ENCODE measurements at places on chromosomes 6 and 20.

- no peak for DNase-seq
Measured at GRCh38 chr6:20234136-20234535, 21.9 kb upstream of the MBOAT1 start.

DNA sequence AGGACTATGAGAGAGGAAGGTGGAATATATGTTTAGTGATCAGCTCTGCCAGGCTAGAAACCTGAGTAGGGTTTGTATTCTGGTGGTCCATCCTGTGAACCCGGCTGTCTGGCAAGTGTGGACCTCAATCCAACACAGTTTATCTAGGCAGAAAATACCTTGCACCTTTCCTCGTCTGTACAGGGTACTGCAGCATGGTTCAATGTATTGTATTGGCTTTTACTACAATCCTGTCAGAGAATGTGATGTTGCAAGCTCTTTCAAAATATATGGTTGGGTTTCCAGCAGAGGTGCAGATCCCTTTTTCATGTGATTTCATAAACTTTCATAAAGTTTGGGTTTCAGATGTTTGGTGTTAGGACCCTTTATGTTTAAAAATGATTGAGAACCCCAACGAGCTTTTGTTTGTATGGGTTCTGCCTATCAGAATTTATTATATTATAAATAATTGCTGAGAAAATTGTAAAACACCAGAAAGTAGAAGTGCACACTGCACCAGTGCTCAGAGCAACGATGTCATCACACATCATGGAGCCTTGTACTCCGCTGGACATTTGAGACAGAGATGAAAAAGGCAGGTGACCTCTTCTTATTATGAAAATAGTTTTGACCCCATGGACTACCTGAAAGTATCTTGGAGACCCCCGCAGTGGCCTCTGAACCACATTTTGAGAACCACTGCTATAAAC lies 106.6 kb downstream of the RTN4IP1 start:
- DNase-seq, result no peak

DNA sequence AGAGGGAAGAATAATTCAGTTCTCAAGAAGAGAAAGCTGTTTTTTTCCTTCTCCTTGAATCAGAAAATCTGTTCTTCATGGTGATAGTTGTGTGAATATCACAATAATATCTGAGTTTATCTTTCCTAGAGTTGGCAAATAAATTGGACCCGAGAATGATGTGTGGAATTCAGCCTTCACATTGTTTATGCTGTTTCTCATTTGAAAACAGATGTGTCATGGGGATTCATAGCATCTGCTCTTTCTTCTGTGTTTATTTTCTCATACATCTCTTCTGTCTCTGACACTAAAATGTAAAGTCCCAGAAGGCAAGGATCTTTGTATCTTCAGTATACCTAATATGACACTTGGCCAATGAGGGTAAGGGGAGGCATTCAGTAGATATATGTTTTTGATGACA lies 103.6 kb upstream of the SGK1 start:
- DNase-seq, result no peak

DNA sequence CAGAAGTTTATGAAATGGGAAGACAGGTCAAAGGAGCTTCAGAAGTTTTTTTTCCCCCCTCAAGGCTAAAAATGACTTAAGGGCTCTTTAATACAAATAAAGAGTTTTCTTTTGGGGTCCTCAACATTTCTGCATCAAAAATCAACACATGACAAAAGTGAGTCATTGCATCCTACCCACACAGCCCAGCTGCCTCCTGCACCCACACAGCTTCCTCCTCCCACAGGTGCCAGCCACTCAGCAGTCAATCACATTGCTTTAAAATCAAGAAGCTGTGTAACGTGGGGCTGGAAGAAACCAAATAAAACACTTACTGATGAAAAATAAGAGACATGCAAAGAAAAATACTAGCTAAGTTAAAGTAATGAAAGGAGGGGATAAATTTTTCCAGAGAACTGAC lies 68.5 kb downstream of the MAP3K5 start:
- DNase-seq, result peak; percentile 34

DNA sequence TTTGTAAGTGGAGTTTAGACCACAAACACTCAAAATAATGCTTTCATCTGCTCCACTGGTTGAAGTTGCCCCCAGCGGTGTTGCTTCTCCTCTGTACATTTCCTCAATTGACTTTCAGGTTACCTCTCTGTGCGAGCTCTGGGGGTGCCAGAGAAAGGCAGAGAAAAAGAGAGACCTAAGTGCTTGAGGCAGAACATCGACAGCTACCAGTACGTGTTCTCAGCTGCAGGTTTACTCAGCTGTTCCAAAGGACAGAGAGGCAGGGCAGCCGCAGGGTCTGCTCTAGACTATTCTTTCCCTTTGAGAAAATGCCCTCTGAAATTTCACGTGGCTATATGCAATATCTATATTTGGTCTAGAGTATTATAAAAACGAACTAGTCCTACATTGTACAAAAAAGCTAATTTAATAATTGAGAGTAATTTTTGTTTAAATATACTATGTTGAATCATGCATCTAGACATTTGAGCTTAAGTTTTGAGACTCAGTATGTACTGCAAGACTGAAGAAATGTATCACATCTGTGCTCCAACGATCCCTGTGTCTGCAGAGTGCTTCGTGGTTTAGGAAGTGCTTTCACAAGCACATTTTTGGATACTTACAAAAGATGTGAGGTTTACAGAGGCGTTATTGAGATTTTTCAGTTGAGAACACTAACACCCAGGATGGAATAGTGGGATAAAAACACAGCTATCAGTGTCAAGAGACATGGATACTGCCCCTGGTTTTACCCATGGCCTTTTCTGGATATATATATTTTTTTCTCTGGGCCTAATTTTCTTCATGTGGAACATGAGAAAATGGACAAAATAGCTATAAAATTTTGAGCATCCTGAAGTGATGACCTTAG lies 453.6 kb upstream of the FLRT3 start:
- no peak for DNase-seq

GRCh38 chr6:11062083-11062482 lies 18.0 kb upstream of the ELOVL2 start:
- DNase-seq, result no peak

DNA sequence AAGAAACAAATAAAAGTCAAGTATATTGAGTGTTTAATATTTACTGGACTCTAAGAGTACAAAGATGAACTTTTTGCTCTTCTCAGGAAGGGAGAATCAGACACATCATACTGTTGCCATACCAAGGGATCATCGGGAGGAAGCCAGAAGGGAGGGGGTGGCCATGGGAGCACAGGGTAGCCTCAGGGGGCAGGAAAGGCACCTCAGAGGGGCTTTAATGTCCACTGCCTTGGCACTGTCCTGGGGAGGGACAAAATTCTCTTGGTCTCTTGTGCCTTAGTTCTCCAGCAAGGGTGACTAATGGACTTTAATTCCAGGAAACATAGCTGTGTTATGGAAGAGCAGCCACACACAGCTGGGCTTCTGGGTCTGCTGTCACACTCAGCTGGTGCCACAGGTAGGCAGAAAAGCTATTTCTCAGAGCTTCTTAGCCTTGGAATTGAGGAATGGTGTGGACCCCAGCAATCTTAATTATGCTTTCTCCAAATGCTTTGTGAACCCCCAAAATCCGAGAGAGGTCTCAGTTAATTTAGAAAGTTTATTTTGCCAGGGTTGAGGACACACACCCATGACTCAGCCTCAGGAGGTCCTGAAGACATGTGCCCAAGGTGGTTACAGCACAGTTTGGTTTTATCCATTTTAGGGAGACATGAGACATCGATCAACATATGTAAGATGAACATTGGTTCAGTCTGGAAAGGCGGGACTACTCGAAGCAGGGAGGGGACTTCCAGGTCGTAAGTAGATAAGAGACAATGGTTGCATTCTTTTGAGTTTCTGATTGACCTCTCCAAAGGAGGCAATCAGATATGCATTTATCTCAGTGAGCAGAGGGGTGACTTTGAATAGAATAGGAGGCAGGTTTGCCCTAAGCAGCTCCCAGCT lies 53.2 kb downstream of the MRAP2 start:
- no peak for DNase-seq

- DNase-seq, result no peak
Measured at GRCh38 chr20:10201321-10201870, 17.2 kb upstream of the SNAP25 start.

DNA sequence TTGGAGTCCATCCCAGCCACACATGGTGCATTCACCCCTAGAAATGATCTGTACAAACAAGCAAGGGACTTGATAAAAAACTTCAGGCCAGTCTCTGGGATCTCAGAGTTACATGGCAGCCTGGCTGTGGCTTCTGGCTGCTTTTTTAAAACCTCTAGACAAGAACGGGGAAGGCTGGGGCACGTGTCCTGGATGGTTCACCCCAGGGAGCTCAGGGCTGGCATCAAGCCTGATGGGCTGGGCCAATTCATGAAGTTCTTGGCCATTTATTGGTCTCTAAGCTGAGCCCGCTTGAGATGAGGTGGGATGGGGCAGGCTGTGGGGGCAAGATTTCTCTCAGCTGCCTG lies 10.4 kb upstream of the ZFAND3 start:
- DNase-seq, result no peak

GRCh38 chr6:149476789-149477455 lies 7.9 kb downstream of the ZC3H12D start:
- no peak for DNase-seq

DNA sequence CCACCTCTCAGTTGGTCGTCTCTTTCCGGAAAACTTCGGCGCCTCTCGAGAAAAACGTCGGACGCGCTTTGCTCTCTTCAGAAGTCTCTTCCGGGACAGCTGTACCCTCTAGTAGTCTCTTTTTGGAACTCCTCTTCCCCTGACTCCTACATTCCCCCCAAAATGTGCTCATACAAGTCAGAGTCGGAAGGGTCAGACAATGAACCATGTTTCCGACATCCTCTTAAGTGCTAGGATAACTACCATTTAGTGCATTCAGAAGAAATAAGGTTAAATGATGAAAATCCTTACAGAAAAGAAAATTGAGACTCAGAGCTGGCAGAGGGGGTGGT lies 476 bp upstream of the TP53RK start:
- no peak for DNase-seq

GRCh38 chr6:149250951-149251350 lies 66.6 kb upstream of the TAB2 start:
- no peak for DNase-seq

- DNase-seq, result no peak
Measured at GRCh38 chr20:45983279-45983743, 11.3 kb upstream of the ZNF335 start.

GRCh38 chr6:20117474-20117873 lies 94.8 kb downstream of the MBOAT1 start:
- no peak for DNase-seq

DNA sequence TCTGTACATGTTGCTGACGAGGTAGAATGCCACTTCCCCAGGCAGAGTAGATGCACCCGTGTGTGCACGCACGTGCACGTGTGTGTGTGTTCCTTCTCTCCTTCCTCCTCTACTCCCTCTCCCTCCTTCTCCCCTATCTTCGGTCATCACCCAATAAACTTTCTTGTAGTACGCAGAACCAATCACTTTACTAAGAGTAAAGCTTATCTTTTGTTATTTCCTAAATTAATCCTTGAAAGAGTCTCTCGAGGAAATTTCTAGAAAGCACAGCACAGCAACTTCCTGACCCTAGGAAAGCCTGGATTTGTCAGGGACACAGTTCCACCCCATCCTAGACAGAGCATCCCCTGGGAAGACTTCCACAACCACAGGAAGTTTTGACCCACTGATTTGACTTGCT lies 166.1 kb downstream of the ZDHHC14 start:
- DNase-seq, result no peak

GRCh38 chr6:73108949-73109348 lies 116.3 kb downstream of the KHDC1L start:
- DNase-seq, result no peak

- no peak for DNase-seq
Measured at GRCh38 chr20:5168651-5169396, 42.0 kb downstream of the CDS2 start.

DNA sequence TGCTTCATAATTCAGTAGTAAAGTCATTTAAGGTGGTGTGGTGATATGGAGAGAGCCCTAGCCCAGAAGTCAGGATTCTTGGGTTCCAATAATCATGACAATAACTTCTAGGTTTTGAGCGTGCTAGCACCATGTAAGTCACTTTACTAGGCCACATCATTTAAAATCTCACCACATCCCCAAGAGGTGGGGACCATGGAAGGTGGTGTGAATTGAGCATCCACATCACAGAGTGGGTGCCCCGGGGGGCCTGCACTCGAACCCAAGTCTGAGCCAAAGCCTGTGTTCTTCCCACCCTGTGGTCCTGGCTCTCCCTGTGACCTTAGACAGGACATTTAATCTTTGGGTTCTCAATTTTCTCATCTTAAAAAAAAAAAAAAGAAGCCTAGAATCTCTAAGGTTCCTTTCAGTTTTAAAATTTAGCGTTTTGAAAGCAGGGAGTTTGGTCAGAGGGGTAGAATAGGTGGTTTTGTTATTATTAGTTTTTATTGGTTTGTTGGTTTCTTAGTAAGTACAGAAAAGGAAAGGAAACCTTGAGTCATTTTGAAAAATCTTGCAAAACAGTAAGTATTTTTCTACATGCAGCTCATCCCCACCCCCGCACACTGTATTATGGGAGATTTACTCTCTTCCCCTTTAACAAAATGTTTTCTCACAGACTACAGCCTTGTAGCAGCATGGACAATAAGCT lies 26.4 kb downstream of the ARMC2 start:
- peak; percentile 85 for DNase-seq

DNA sequence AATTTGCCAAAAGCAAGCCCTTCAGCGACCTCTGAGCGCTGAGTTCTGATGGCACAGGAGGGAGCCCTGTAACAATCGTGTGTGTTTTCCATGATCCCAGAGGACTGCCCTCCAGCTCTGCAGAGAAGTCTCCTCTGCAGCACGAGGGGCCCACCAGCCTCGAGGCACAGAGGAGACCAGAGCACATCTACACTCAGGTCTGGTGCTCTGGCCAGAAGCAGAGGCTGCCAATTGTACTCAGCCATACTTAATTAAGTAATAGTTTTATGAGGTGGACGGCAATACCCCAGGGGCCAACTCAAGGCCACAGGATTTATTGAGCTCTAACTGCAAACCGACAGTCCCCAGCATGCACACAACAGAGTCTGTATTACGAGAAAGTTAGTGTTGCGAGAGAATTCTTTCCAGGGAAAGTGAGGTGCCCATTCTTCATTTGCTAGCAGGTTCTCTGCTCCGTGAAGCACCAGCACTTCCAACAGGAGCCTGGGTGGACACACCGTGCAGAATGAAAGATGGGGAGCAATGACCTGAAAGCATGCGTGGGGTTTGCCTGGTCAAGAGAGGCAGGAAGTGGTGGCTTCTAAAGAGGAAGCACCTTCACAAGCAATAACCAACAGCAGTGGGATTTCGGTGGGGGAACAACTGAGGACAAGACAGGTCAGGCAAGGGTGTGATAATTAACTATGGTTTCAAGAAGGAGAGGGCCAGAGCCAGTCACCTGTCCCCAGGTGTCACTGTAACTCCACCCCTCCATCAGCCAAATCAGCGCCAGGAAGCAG lies 92.8 kb upstream of the FOXC1 start:
- no peak for DNase-seq

- DNase-seq, result no peak
Measured at GRCh38 chr20:40749985-40750506, 61.0 kb upstream of the MAFB start.

GRCh38 chr6:158730541-158730907 lies 80.7 kb downstream of the SYTL3 start:
- DNase-seq, result no peak

GRCh38 chr6:68071740-68072139 lies 563.3 kb upstream of the ADGRB3 start:
- DNase-seq, result no peak

- DNase-seq, result peak; percentile 90
Measured at GRCh38 chr20:31674895-31675827, 37.4 kb downstream of the COX4I2 start.
